GM23338 (cell line): ENCODE measurements at places on chromosomes 1 and 21.
A peak's percentile ranks its signal among the peaks of the same experiment; 100 is the strongest.

GRCh38 chr1:164683235-164683634 is 124.3 kb downstream of the PBX1 start:
- H3K36me3 ChIP-seq, result 0 out of 2 replicates have a peak, but pooled peaks cover 3% of the 10 kb centered on the region
- DNase-seq, result no peak
- peaks cover under 1% of the 10 kb centered on the region; the same call in 1 of the 2 replicates for H3K4me1 ChIP-seq

DNA sequence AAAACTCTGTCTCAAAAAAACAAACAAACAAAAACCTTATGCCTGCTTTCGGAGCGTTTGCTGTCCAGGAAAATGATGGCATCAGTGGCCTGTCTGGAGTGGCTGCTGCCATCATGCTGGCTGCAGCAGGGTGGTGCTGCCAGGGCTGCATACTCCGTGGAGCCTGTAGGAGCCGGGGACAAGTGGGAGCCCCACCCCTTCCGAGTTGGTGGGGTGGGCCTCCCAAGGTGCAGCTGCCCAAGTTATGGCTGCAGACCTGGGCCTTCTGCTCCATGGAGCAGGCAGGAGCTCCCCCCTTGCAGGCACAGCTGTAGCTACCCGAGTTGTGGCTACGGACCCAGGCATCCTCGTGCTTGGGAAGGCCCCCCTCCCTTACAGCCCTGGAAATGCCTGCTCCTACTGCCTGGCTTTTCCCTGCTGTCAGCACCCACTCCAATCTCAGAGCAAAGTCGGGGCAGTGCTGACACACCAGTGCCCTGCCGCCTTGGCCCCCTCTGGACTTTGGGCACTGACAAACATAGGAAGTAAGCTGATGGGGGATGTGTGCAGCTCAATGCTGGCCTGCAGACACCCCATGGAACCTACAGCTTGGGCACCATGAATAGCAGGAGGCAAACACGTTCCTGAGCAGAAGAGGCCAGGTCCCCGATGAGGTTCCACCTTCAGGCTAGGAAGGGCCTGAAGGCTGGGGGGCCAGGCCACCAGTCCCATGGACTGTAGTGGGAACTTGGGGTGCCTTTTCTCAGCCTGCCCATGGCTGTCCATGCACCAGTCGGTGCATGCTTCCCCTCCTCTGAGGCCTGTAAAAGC is 60.4 kb downstream of the CC2D1B start:
- no peaks in the 10 kb centered on the region for H3K4me1 ChIP-seq
- H3K36me3 ChIP-seq, result no peaks in the 10 kb centered on the region; the same call in 1 of the 2 replicates
- H3K4me3 ChIP-seq, result no peak overlapping the region
- no peak overlapping the region for H3K27ac ChIP-seq

- H3K4me3 ChIP-seq, result no peak overlapping the region
- H3K36me3 ChIP-seq, result no peaks in the 10 kb centered on the region
- peaks cover 4% of the 10 kb centered on the region; the same call in 1 of the 2 replicates for H3K4me1 ChIP-seq
- H3K27ac ChIP-seq, result no peak overlapping the region
- no peaks in the 10 kb centered on the region for H3K27me3 ChIP-seq
These were observed 33.4 kb upstream of the CITED4 start for GRCh38 chr1:40895601-40896000.

DNA sequence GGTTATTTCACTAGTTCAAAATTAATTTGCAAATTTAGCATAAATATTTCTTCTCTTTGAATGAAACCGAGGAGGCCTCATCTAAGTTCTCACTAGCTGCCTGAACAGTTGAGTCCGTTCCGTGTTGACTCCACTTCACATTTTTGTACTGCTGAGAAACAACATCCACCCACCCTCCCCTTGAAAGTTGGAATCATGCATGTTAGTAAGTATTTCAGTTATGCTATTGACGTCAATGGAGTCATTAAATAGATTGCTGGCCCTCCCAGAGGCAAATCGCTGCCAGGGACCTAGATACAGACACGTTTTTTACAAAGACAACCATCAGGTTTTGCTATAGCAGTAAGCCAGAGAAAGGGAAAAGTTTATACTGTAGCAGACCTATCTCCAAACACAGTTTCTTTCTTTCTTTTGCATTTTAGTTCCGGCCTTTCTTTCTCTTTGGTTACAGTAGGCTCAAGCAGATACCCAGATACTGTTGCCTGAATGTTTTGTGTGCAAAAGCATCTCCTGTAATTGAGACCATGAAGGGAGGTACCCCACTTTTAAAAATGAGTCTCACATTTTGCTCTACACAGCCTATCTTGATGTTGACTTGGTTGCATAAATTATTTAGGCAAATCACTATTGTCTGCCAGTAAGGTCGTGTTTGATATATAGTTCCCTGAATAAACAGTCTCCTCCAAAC is 262.6 kb upstream of the SGIP1 start:
- no peak overlapping the region for H3K4me3 ChIP-seq
- DNase-seq, result peak; percentile 74
- 0 out of 2 replicates have a peak overlapping the region, but pooled peaks have one; percentile 4 for H3K27ac ChIP-seq
- peaks cover 28% of the 10 kb centered on the region for H3K4me1 ChIP-seq

GRCh38 chr1:29237129-29237821 is 953 bp downstream of the PTPRU start:
- H3K36me3 ChIP-seq, result no peaks in the 10 kb centered on the region
- DNase-seq, result peak; percentile 57
- H3K27ac ChIP-seq, result no peak overlapping the region
- peaks cover 22% of the 10 kb centered on the region for H3K4me1 ChIP-seq
- peak overlapping the region; percentile 88 for H3K4me3 ChIP-seq

DNA sequence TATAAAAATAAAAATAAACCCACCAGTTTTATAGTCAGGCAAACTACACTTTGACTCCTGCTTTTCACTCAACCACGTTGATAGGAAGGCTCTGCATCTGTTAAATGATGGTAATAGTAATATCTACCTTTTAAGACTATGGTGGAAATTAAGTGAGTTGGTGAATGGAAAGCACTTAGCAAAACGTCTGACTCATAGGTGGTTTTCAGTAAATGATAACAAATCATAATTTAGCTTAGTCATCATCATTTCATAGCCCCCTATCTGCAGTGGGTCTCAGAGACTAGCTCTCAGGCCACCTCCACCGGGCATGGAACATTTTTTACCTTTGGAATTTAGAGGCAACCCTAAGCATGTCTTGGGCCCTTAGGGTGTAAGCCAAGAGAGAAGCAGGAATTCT is 160.0 kb downstream of the PDE4B start:
- H3K4me1 ChIP-seq, result no peaks in the 10 kb centered on the region
- H3K27me3 ChIP-seq, result no peaks in the 10 kb centered on the region
- no peak for DNase-seq
- no peak overlapping the region for H3K4me3 ChIP-seq

GRCh38 chr1:19507516-19507915 is 22.2 kb upstream of the CAPZB start:
- H3K36me3 ChIP-seq, result no peaks in the 10 kb centered on the region
- H3K4me1 ChIP-seq, result no peaks in the 10 kb centered on the region
- DNase-seq, result no peak
- no peaks in the 10 kb centered on the region for H3K27me3 ChIP-seq

DNA sequence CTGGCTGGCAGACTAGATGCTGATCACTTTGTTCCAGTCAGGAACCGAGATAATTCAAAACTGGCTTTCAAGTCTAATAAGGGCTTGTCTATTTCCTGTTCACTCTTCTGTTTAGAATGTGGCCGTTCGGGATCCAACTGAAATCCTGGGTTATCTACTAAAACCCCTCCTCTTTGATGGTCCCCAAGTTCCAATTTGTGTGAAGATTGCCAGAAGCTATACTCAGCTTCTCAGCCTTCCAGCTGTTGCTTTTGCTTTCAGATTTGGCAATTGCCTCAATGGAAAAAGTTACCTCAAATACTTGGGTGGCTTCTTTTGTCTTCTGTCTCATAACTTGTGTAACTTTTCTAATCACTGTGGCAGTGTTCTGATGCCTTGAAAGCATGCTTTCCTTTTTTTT is 43.7 kb downstream of the BTBD8 start:
- no peak overlapping the region for H3K27ac ChIP-seq
- H3K36me3 ChIP-seq, result no peaks in the 10 kb centered on the region
- no peaks in the 10 kb centered on the region for H3K27me3 ChIP-seq
- no peak for DNase-seq

DNA sequence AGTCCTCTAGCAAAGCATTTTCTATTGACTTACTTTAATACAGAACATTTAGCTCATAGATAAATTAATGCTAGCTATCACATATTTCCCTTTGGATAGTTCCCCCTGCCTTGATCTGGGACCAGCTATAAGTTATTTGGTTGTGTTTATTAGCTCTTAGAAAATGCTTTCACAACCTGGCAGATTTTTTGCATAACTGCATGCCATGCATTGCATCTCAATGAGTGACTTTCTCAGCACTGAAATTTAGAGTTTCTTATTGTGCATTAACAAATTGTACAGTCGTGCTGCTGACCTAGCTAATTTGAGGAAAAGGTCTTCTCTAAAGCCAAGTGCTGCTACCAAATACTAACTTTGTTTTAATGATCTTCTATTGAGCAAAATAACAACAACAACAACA is 164.8 kb downstream of the PLPPR5 start:
- H3K4me3 ChIP-seq, result no peak overlapping the region
- H3K4me1 ChIP-seq, result no peaks in the 10 kb centered on the region
- H3K27ac ChIP-seq, result no peak overlapping the region
- no peaks in the 10 kb centered on the region for H3K27me3 ChIP-seq
- no peaks in the 10 kb centered on the region for H3K36me3 ChIP-seq

DNA sequence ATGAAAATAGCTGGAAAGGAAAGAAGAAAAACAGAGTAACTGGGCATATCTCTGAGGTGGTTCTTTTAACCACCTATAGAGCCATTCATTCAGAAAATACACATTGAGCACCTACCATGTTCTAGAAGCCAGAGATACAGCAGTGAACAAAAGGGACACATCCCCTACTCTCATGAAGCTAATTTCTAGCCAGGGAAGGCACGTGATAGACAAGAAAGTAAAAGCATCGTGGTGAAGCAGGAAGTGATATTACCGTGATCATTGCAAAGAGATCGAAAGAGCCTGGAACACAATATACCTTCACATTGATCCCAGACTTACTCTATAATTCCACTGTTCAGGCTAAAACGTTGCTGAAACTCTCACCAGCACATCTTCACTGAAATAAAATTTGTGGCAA is 76.0 kb downstream of the TIAM1 start:
- no peaks in the 10 kb centered on the region for H3K27me3 ChIP-seq
- H3K27ac ChIP-seq, result no peak overlapping the region
- H3K36me3 ChIP-seq, result no peaks in the 10 kb centered on the region

DNA sequence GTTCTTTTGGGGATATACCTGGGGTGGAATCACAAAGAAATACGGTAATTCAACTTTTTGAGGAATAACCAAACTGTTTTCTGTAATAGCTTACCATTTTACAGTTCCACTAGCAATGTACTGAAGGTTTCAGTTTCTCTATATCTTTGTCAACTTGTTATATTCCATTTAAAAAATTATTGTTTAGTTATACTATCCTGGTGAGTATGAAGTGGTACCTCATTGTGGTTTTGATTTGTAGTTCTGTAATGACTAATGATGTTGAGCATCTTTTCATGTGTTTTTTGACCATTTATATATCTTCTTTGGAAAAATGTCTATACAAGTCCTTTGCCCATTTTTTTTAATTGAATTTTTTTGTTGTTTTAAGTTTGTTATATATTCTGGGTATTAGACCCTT is 39.4 kb downstream of the MAST2 start:
- H3K4me3 ChIP-seq, result no peak overlapping the region
- H3K27me3 ChIP-seq, result no peaks in the 10 kb centered on the region
- H3K4me1 ChIP-seq, result no peaks in the 10 kb centered on the region; the same call in 1 of the 2 replicates
- DNase-seq, result no peak

DNA sequence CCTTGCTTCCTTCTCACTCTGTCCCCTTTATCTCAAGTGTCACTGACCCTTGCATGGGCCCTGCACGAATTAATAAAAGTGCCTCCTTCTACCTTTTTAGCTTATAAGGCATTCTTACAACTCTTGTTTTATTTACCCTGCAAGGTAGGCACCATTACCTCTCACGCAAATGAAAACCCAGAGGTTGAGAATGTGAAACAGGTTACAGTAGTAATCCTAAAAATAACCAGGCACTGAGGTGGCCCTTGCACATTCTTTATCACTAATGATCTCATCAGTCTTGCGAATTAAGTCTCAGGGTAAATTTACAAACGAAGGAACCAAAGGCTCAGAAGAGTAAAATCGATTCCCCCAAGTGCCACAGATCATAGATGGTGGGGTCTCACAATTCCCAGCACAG is 3.7 kb downstream of the GLIS1 start:
- DNase-seq, result no peak
- no peak overlapping the region for H3K27ac ChIP-seq
- peaks cover 9% of the 10 kb centered on the region; the same call in 1 of the 2 replicates for H3K4me1 ChIP-seq
- no peaks in the 10 kb centered on the region for H3K36me3 ChIP-seq

GRCh38 chr1:160674415-160674814 is 27.6 kb upstream of the SLAMF1 start:
- H3K4me3 ChIP-seq, result no peak overlapping the region
- H3K27ac ChIP-seq, result no peak overlapping the region
- peaks cover 43% of the 10 kb centered on the region for H3K4me1 ChIP-seq
- H3K36me3 ChIP-seq, result no peaks in the 10 kb centered on the region

DNA sequence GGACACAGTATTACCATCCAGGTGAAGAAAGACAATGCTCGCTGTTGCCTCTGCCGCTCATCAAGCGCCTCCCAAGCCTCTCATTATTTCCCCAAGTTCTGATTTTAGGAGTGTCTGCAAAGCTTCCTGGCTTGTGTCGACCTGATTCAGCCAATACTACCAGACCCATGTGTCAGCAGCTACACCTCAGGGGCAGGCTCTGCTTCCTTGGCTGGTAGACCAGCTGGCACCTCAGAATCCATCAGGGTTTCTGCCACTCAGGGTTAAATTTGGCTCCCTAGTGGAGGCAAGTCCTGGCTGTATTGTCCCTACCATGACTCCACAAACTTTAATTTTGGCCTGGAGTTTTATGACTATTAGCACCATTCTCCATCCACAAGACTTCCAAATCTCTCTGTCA is 35.4 kb downstream of the SUSD4 start:
- H3K27me3 ChIP-seq, result no peaks in the 10 kb centered on the region
- no peak overlapping the region for H3K27ac ChIP-seq
- no peaks in the 10 kb centered on the region for H3K4me1 ChIP-seq
- no peak for DNase-seq
- no peaks in the 10 kb centered on the region for H3K36me3 ChIP-seq

DNA sequence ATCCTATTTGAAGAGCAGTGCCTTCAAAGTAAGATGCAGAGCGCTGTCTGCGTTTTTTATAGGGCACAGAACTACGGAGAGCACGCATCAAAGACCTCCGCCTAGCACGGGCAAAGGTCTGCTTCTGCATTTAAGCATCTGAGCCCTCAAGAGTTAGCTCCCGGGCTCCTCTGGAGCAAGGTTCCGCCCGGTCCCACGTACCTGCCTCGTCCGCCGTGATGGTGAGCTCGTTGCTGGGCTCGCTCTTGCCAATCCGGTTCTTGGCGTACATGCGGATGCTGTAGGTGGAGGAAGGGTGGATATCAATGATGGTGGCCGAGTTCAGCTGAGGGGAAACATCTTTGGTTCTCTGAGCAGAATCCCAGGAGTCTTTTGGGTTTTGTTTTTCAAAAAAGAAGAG is 311.5 kb downstream of the PCP4 start:
- no peak overlapping the region for H3K27ac ChIP-seq
- H3K27me3 ChIP-seq, result no peaks in the 10 kb centered on the region
- no peak for DNase-seq
- no peak overlapping the region for H3K4me3 ChIP-seq
- H3K4me1 ChIP-seq, result no peaks in the 10 kb centered on the region
- H3K36me3 ChIP-seq, result no peaks in the 10 kb centered on the region; the same call in 1 of the 2 replicates
